Hippocampal formation (tissue), 2 donors: ENCODE measurements at places on chromosomes 7 and 10.

GRCh38 chr7:43364391-43364790, 218.5 kb upstream of the STK17A start:
- no peak for DNase-seq

- no peak for DNase-seq
These were observed 35.5 kb downstream of the PPP1R3C start for GRCh38 chr10:91597197-91597881.

GRCh38 chr10:102200751-102201640, 25.1 kb upstream of the ELOVL3 start:
- DNase-seq: no peak

- no peak for DNase-seq
These were observed 58.5 kb downstream of the ELMO1 start for GRCh38 chr7:37390114-37390513.

DNA sequence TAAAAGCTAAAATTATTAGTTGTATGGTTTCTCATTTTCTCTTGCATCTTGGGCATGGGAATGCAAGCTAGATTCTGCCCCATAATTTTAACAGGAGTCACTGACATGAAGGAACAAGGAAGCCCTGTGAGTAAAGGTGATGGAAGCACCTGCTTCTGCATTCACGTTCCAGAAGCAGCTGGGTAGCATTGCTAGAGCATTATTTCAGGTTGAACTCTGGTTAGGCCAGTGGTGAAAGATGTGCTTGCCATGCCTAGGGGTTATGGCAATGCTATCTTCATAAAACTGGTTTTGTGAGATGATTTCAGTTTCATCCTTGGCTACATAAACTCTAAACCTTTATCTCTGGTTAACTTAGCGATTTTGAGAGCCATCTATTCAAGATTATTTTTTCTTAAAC, 151.4 kb downstream of the TFEC start:
- DNase-seq: no peak

DNA sequence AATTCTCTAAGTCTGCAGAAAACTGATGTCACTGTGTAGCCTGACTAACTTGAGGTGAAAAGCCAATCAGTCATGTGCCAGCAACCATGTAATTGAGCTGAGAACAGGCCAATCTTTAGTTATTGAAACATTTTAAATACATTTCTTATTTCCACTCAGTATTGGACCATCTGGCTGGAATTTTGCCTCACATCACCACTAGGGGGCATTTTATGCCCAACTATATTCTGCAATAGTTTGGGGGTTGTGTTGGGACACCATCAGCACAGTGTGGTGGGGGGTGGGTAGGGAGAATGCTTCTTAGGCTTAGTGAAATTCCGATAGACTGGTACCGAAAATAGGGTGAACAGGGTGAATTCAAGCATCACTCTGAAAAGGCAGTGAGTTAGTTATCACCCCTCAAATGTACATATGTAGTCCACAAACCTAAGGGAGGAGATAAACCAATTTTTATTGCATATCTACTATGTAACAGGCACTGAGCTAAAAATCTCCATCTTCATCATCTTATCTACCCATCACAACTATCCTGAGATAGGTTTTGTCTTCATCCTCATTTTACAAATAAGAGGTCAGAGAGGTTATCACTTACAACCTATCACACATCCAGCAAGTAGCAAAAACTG, 17.8 kb downstream of the NPSR1 start:
- no peak for DNase-seq

- no peak for DNase-seq
These were observed 23.1 kb upstream of the SDHAF3 start for GRCh38 chr7:97094284-97094930.

- DNase-seq: no peak
These were observed 2.6 kb upstream of the TBX20 start for GRCh38 chr7:35256256-35257175.

DNA sequence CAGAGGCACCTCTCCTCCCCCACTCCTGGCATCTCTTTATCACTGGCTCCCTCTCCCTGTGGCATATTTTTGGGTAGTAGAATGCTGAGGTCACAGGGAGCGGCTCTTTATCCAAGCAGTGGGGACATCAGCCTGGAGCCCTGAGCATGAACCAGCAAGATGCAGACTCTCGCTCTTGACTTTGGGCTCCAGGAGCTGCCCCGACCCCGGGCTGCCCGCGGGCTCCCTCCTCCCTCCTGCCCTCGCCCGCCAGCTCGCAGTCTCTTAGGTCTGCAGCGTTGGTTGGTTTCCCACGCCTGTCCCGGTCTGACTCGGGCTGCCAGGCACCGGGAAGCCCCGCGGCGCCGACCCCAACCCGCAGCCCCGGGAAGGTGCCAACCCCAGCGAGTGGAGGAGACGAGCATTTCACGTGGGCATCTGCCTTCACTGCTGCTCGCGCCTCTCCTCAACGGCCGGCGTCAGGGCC, 1.3 kb downstream of the INSYN2A start:
- no peak for DNase-seq

- DNase-seq: no peak
These were observed 707.5 kb downstream of the ZWINT start for GRCh38 chr10:55653531-55653930.

DNA sequence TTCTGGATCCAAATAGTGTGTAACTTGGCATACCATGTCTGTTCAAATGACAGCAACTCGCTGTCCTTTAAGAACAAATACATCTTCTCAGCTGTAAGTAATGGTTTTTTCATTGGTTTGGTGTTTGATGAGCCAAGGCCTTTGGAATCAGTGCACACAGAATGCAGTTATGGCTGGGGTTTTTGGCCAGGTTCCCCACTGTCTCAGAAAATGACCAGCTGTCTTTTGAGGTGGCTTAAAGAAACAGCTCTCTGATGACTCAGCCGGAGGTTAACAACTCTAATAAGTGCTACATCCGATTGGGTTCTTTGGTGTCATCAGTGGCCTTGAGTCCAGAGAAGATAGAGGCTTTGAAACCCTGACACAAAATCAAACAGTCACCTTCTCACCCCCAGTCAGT, 688.4 kb downstream of the REEP3 start:
- DNase-seq: no peak

DNA sequence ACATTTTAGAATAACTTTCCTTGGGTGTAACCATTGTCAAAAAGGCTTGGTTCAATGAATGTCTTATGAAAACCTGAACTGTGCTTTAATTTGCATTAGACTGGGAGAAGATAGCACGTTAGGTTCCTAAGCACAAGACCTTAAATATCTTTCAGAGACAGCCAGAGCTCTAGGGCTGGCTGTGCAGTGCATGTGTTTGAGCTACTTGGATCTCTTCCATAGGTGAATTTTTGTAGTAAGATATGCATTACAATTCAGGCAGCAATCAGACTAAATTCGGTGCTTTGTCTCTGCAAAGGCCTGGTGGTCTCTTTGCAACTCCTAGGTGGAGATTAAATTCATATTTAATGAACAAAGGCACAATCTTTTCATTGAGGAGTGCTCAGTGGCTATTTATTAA, 192.0 kb downstream of the ZNF438 start:
- no peak for DNase-seq

- no peak for DNase-seq
These were observed 614.2 kb upstream of the ADARB2 start for GRCh38 chr10:2351566-2351965.

GRCh38 chr10:35188954-35189353, 62.3 kb downstream of the CREM start:
- DNase-seq: no peak

- DNase-seq: peak; percentile 45
These were observed 53.0 kb upstream of the PPP1R17 start for GRCh38 chr7:31633894-31634494.

DNA sequence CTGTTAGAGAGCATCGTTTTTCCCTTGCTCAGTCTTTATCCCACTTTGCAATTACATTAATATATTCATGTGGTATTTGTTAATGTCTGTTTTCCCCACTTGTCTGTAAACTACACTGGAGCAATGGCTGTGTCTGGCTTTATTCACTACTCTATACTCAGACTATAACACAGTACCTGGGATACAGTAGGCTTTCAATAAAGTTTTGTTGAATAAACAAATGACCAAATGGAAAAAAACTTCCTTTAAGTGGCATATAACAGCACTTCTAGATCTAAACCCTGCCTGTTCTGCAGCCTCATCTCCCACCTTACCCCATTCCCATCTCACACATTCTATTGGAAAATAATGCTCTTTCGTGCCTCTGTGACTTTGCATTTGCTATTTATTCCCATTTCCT, 57.3 kb upstream of the SPOCK2 start:
- no peak for DNase-seq

DNA sequence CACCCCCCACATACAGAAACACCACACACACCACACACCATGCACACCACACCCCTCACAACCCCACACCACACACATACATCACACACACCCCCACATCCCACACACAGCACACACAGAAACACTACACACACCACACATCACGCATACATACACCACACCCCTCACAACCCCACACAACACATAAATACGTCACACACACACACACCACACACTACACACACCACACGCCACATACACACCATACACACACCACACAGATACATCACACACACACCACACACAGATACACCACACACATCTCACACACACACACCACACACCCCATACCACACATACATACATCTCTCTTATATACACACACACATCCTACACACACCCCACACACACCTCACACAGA, 126.2 kb downstream of the ANLN start:
- DNase-seq: no peak

GRCh38 chr7:35548291-35548690, 146.6 kb downstream of the HERPUD2 start:
- DNase-seq: no peak

DNA sequence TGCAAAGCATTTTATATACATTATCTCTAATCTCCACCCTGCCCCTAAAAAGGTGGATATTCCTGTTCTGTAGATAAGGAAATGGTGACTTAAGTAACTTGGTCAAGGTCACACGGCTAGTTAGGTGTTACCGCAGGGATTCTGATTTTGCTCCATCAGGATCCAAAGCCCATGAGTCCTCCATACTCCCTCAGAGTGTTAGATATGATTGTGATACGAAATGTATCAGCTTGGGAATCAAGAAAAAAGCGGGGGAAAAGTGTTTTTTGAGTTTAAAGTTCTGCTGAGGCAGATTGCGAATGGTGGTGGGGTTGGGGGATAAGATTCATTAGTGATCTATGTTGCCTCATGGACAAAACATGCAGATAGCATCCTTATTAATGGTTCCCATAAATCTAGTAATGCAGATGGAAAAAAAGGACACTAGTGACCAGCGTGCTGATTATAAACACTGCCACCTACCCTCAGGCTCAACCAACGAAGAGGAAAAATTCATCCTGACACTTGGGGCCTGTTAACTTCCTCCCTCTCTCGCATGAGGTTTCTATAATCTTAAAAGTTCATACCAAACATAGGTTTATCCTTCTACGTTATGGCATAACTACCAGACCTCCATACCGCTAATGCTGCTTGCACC, 2.3 kb downstream of the ICA1 start:
- DNase-seq: no peak

DNA sequence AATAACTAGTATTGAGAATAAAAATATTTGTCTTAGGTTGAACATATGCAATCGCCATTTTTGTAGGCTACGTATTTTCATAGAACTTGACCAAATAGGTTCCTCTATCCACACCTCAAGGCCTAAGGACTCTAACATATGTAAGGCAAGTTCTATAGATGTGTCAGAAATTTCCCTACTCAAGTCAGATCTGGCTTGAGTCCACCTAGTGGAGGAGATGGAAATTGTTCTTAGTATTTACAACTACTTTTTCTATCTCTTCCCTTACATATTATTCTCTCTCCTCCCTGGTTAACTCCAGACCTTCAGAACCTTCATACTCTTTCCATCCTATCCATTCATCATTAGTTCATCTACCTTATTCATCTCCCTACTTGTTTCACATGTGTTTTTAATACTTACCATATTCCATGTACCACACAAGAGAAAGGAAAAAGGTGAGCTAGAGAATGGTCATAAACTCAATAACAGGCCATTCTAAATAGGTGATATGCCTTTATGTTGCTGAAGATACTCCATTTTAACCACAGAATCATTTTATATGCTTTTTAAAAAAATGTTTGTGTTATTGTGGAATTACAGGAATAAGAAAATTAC, 174.5 kb upstream of the HDAC9 start:
- DNase-seq: no peak

GRCh38 chr10:35074266-35074665, 15.9 kb downstream of the CUL2 start:
- DNase-seq: no peak

- no peak for DNase-seq
These were observed 247.0 kb upstream of the HABP2 start for GRCh38 chr10:113305871-113306270.

DNA sequence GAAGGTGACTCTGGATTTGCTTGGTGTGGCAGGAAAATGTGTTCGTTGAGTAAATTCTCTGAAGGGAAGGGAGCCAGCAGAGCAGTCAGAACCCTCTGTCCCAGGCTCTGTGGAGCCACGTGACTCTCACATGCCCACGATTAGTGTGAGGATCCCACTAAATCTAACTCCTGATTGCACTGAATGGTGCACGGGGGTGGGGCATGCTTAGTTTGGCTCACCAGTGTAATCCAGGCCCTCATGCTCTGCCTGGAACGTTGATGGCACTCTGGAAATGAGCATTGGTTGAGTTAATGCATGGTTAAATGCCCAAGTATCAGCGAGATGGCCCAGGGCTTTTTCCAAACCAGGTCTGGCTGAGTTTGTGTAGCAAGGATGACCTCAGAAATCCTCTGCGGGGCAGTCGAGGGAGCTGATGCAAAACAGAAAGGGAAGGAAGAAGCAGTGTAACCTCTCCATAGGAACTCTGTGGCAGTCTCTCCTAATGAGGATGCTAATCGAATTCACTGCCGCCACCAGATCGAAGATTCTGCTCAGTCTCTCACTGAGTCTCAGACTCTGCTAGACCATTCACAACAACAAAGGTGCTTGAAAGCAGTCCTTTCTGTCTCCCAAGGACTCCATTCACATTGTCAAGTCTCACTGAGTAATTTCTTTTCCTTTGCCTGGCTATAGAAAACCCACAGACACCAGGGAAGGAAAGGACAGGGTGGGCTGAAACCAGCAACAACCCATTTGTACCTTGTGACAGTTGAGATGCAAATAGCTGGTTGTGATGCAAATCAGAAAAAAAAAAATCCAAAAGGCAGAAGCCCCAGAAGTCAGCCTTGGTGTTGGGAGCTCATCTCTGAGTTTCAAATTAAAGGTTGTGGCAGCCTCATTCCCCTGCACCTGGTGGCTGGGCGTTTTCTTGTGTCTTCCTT, 98.1 kb downstream of the C10orf105 start:
- peak; percentile 28 for DNase-seq

DNA sequence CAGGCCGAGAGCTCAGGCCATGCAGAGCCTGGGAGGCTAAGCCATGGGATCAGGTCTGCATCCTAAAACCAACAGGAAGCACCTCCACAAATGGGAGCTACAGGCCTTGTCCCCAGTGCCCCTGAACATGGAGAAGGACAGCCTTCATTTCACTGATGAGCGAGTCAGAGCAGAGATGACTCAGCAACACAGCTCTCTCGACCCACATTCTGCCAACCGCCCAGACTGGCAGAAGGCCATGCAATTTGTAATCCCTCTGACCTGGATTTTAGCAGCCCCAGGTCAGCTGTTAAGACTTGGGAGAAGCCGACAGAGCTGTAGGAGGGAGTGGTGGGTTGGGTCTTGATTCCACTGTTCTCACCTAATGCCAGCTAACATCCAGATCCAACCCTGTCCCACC, 25.5 kb downstream of the VOPP1 start:
- peak; percentile 21 for DNase-seq

- DNase-seq: no peak
These were observed 242.4 kb downstream of the GFRA1 start for GRCh38 chr10:116030576-116030975.

GRCh38 chr10:69446229-69446628, 5.0 kb upstream of the TSPAN15 start:
- DNase-seq: no peak

GRCh38 chr10:113583571-113583970, 30.7 kb downstream of the HABP2 start:
- no peak for DNase-seq
